ENCODE measurements at places on chromosomes 11 and 22. TPM values are rescaled to one million over a fixed set of nuclear protein-coding genes. Genes with fewer than 3 reads are reported as not detected.

P2RX6 gene
- 0.81 TPM for total RNA-seq

MEI1 gene
- total RNA-seq, result 1.8 TPM

ST14 gene
- 4.9 TPM for total RNA-seq

DNA sequence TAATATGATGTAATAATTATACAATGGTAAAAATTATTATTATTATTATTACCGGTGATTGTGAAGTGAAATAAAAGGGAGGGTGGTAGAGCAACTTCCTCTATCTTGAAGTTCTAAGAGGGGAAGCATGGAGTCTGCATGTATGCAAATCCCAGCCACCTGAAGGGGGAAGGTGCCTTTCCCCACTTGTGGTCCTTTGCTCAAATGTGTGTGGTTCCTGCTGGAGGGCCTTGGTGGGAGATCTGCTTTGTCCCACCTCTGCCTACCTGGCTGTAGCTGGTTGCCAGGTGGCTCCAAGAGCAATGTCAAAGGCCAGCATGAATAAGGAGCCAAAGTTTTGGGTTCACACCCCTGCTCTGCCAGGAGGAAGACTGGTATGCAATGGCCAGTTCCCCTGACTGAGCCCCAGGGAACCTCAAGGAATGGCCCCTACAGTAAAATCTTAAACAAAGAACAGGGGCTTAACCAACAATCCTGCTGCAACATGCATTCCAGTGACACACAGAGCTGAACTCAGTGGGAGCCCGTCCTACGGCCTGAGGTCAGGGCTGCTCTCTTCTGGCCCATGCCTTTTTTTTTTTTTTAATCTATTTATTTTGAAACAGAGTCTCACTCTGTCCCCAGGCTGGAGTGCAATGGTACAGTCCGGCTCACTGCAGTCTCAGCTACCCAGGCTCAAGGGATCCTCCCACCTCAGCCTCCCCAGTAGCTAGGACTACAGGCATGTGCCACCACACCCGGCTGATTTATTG, 8.5 kb downstream of the TMEM132A start:
- no peaks in the 10 kb centered on the region for H3K27me3 ChIP-seq
- H3K27ac ChIP-seq, result no peak overlapping the region
- no peaks in the 10 kb centered on the region for H3K36me3 ChIP-seq
- no peak overlapping the region for H3K4me3 ChIP-seq
- H3K4me1 ChIP-seq, result no peaks in the 10 kb centered on the region

DNA sequence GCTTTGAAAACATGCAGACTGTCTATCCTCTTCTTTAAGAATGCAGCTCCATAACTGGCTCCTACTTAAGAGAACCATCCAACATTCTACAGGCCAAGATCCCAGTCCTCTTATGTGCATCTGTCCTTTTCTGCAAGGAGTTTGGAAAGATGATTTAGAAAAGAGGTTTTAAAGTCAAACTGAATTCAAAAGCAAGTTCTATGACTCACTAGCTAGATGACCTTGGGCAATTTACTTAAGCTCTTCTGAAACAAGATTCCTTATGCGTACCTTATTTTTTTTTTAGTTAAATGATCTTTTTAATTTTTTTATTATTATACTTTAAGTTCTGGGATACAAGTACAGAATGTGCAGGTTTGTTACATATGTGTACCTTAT, 29.2 kb downstream of the GUCY1A2 start:
- no peak for DNase-seq
- H3K36me3 ChIP-seq, result no peaks in the 10 kb centered on the region
- no peak overlapping the region for H3K4me3 ChIP-seq
- H3K27ac ChIP-seq, result no peak overlapping the region
- H3K4me1 ChIP-seq, result peaks cover 14% of the 10 kb centered on the region
